ENCODE measurements at places on chromosomes 16 and 17.

GRCh38 chr17:75645501-75645888, 12.3 kb downstream of the SMIM5 start:
- DNase-seq = no peak

DNA sequence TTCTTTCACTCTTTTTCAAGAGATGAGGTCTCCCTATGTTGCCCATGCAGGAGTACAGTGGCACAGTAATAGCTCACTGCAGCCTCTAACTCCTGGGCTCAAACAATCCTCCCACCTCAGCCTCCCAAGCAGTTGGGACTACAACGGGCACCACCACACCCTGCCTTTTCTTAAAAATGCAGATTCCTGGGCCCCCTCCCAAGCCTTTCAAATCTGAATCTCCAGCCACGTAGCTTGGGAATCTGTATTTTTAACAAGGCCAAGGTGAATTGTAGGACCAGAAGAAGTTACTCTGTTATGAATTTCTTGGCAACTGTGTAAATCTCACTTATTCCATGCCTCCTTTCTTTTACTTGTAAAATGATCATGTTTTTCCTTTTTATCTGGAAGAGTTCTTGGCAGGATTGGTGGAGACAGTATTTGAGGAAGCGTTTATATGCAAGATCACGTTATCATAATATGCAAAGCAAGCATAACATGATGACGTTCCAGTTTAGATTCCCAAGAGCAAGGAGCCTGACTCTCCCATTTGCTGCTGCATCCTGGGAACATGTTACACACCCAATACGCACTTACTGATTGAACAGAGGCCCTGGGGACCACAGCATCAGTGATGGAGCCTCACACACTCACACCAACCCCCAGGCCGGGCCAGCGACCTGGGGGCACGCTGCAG, 44.5 kb downstream of the LITAF start:
- no peak for DNase-seq

DNA sequence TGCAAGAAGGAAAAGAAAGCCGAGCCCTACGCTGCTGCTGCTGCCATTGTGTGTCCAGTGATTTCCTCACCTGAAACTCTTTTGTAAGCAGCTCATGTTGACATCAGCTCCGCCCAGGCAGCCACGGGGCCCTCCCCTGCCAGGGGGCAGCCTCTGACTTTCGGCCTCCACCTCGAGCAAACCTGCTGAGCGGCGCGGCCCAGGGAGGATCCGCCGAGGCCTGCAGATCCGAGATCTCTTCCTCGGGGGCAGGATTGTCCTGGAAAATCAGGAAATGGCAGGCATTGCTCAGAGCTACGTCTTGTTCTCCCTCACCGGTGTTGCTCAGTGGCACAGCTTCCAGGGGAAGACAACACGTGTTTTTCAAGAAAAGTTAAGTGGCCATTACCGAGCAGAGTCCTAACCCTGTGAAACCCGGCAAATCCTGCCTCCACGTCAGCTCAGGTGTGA, 35.6 kb upstream of the ZNF750 start:
- no peak for DNase-seq

DNA sequence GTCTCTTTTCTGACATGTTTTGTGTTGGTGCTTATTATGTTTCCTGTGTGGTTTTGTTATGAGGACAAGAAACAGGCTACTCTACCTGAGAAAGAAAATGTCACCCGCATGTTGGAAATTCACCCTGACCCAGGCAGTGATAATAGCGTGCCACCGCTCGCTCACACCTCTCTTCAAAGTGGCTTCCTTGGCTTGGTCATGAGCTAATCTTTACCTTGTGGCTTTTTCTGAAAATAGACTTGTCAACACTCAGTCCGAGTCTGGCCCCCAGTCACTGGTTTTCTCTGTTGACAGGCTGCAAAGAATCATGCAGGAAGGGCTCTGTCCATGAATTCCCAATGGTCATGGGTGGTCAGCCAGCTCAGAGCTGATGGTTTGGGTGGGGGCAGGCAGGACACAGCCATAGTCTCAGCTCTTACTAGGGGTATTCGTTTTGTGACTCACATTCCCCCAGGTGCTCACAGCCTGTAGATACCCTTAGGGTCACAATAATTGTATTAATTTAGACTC, 121.3 kb upstream of the CACNG5 start:
- DNase-seq = no peak

- DNase-seq = no peak
Measured at GRCh38 chr17:49551221-49552069, 24.2 kb upstream of the NXPH3 start.

DNA sequence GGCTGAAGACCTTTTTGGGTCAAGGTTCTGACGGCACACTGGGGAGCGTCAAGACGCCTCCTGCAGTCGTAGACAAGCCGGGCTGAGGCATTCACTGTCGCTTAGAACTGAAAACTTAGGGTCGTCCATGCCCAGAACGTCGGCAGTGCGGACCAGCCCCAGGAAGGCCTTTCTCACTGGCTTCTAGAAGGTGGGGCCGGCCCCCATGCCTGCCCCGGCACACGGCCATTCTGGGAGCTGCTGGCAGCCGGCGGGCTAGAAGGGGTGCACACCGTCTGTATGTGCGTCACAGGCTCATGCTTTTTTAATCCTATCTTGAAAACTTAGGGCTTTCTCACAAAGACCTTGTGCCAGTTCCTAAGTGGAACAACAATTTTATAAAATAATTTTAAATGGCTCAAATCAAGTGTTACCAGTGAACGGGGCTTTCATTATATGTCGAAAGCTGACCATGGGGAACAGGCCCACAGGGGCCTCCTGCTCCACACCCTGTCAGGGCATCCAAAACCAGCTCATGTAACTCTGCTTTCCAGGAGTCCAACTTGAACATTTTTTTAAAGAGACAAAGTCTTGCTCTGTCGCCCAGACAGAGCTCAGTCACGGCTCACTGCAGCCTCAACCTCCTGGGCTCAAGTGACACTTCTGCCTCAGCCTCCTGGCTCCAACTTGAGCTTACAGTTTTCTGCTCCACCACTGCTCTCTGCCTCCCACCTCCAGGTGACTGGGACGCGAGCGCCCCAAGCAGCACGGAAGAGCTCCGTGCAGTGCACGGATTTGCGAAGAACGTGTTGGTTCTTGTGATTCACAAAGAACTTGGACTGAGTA, 111.2 kb downstream of the ANKRD11 start:
- DNase-seq = no peak

DNA sequence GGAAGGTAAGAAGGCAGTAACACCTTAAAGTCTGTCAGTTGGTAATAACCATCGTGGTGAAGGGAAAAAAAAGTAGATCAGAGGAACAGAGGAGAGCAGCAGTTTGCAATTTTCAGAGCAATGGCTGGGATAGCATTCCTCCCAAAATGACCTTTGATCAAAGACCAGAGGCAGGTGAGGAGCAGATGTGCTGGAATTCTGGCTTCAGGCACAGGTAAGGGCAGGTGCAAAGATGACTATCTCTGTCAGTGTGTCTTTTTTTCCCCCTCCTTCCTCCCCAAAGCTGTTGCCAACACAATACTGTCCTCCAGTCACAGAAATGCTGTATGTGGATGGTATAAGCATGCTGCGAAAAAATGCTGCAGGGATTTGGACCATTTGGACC, 166.7 kb downstream of the XYLT1 start:
- no peak for DNase-seq

GRCh38 chr17:56595831-56596690, 2.6 kb downstream of the NOG start:
- DNase-seq = no peak

- DNase-seq = no peak
Measured at GRCh38 chr16:57485916-57486857, at the start of gene DOK4. Gene DOK4 (minus strand): TSS chr16:57486493. CDS start chr16:57479507, 6,986 bp downstream.

GRCh38 chr17:40331743-40332641, 23.0 kb downstream of the RARA start:
- peak; percentile 80 for DNase-seq

DNA sequence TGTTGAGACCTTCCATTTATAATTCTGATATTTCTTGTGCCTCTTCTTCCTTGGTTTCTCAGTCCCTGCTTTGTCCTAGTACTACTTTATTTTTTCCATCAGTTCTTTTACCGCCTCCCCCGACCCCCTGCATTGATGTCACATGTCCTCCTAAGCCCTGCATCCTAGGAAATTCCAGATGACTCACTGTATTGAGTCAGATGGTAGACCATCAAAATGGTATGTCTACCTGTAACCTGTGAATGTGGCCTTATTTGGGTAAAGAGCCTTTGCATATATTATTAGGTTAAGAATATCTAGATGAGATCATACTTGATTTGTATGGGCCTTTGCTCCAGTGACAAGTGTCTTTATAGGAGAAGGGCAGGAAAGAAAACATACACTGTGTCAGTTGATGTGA, 515.3 kb upstream of the CA10 start:
- no peak for DNase-seq

GRCh38 chr16:54750249-54750648, 180.4 kb upstream of the IRX5 start:
- no peak for DNase-seq

DNA sequence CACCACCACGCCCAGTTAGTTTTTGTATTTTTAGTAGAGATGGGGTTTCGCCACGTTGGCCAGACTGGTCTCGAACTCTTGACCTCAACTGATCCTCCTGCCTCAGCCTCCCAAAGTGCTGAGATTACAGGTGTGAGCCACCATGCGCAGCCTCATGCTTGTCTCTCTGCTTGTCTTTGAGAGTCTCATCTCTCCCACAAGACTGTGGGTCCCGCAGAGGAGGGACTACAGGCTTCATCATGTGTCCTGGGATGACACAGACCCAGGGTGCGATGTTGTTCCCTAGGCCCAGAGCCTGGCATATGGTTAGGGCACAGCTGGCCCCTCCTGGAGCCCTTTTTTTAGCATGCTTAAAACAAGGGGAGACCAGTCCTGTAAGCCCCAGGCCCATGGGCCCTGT, 101.9 kb downstream of the NDE1 start:
- DNase-seq = no peak

GRCh38 chr16:85436207-85436606, 176.9 kb upstream of the GSE1 start:
- no peak for DNase-seq

- no peak for DNase-seq
Measured at GRCh38 chr16:82855471-82855870, 228.7 kb downstream of the CDH13 start.

GRCh38 chr17:31495022-31495885, 103.8 kb downstream of the RAB11FIP4 start:
- DNase-seq = peak; percentile 68

GRCh38 chr17:76686538-76687297, 24.0 kb downstream of the MXRA7 start:
- no peak for DNase-seq

DNA sequence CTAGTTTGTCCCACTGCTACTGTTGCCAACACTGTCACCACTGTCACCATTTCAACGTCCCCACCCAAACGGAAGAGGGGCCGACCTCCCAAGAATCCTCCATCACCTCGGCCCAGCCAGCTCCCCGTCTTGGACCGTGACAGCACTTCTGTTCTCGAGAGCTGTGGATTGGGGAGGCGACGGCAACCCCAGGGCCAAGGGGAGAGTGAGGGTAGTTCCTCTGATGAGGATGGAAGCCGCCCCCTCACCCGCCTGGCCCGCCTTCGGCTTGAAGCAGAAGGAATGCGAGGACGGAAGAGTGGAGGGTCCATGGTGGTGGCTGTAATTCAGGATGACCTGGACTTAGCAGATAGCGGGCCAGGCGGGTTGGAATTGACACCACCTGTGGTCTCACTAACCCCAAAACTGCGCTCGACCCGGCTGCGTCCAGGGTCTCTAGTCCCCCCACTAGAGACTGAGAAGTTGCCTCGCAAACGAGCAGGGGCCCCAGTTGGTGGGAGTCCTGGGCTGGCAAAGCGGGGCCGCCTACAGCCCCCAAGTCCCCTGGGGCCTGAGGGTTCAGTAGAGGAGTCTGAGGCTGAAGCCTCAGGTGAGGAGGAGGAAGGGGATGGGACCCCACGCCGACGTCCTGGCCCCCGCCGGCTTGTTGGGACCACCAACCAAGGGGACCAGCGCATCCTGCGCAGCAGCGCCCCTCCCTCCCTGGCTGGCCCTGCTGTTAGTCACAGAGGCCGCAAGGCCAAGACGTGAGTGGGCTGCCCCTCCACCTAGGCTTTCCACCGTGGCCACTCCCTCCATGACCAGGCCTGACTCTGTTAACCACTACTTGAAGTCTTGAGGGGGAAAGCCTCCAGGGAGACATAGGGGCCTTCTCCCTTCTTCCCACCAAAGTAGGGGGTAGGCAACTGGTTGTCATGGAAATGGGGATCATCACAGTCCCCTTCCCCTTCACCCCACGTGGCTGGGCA, 9.0 kb upstream of the PHKG2 start:
- DNase-seq = no peak

DNA sequence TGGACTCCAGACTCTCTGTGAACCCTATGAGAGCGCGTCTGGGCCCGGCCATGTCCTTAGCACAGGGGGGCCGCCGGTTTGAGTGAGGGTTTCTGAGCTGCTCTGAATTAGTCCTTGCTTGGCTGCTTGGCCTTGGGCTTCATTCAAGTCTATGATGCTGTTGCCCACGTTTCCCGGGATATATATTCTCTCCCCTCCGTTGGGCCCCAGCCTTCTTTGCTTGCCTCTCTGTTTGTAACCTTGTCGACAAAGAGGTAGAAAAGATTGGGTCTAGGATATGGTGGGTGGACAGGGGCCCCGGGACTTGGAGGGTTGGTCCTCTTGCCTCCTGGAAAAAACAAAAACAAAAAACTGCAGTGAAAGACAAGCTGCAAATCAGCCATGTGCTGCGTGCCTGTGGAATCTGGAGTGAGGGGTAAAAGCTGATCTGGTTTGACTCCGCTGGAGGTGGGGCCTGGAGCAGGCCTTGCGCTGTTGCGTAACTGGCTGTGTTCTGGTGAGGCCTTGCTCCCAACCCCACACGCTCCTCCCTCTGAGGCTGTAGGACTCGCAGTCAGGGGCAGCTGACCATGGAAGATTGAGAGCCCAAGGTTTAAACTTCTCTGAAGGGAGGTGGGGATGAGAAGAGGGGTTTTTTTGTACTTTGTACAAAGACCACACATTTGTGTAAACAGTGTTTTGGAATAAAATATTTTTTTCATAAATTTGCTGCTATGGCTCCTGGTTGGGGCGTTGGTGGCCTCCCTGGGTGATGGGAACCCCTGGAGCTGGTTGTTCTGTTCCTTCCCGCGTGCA, 23.1 kb downstream of the STAT5A start:
- no peak for DNase-seq

DNA sequence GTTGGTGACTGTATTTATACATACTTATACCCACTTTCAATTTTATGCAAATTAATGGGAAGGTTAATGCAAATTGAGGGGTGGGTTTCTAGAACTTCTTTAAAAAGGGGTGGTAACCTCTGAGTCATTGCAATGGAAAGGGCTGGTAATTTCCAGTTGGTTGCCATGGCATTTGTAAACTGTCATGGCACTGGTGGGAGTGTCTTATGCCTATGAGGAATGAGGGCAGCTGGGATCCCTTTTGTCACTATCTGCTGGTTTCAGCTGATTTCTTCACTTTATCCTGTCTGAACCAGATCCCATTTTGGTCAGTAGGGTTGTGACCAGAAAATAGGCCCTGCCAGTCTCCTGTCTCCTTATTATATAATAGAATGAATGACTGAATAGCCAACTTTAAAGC, 1006.7 kb upstream of the GOT2 start:
- DNase-seq = no peak
